Cardiac fibroblast (primary cell): ENCODE measurements at places on chromosomes 11 and 22.

- DNase-seq = peak; percentile 17
Measured at GRCh38 chr11:109978895-109979294, 114.3 kb upstream of the ZC3H12C start.

GRCh38 chr11:19428206-19429002, 187.7 kb upstream of the E2F8 start:
- DNase-seq = peak; percentile 43

- DNase-seq = no peak
Measured at GRCh38 chr11:34345540-34345876, 12.3 kb downstream of the ABTB2 start.

DNA sequence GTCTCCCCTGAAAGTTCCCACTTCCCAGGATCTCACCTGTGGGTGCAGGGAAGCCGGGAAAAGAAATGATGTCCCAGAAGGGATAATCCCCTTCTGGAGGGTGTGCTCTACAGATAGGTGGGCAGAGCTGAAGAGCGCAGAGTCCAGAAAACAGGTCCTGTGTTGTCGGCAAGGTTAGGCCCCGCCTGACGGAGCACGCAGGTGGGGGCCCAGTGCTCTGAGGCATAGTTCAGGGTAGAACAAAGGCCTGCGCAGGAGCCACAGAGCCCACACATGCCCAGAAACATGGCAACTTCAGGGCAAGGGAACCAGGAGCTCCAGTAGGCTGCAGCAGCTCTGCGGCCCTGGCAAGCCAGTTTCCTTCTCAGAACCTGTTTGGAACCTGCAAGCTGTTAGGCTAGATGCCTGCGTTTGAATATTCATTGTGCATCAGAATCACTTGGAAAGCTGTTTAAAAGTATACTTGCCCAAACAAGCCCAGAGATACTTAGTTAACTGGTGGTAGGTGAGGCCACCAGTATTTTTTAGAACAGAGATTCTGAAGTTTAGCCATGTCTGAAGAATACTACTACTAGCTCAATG, 386.6 kb downstream of the BUD13 start:
- DNase-seq = no peak

DNA sequence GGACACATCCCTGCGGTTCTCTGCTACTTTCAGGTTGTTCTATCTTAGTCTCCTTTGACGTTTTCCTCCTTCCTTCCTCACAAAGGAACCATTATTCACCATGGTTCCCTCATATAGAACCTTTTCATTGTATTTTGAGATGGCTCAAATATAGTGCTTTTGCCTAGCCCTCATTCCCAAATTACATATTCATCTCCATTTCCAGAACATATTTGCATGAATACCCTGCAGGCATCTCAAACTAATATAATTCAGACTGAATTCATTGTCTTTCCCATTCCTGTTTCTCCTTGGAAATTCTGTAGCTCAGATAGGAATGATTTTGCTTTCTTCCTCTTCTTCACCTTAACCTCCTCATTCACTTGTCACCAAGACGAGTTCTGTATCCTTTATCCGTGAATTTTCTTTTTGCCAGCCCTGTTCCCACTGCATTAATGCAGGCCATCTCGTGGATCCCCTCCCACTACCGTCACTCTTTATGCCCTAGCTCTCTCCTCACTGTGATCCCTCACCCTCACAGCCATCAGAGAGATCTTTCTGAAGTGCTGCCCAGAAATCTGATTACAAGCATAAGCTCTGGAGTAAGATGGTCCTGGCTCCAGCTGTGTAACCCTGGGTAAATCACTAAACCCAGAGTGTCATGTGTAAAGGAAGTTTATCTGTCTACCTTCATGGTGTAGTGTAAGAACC, 23.3 kb downstream of the PIWIL4 start:
- DNase-seq = no peak
